Adrenal gland (tissue), 19 donors: ENCODE measurements at places on chromosomes 5 and 9. TPM values are rescaled to one million over a fixed set of nuclear protein-coding genes. Genes with fewer than 3 reads are reported as not detected.

BHMT2 gene
- total RNA-seq, result 19.0 TPM

FAM200C gene
- total RNA-seq, result 5.1 TPM

PTPN3 gene
- 5.1 TPM for total RNA-seq

- no peaks in the 10 kb centered on the region for H3K4me1 ChIP-seq
- no peak for DNase-seq
- no peaks in the 10 kb centered on the region for H3K27me3 ChIP-seq
- H3K4me3 ChIP-seq, result no peak overlapping the region
- H3K27ac ChIP-seq, result peak overlapping the region; percentile 83
- H3K36me3 ChIP-seq, result no peaks in the 10 kb centered on the region
Observed at GRCh38 chr5:93622240-93622885, 39.3 kb downstream of the NR2F1 start.

GRCh38 chr5:180069589-180070247, 1.8 kb downstream of the RNF130 start:
- H3K36me3 ChIP-seq, result no peaks in the 10 kb centered on the region
- no peak overlapping the region for H3K27ac ChIP-seq
- peak; percentile 44 for DNase-seq

- H3K27ac ChIP-seq, result no peak overlapping the region
- no peaks in the 10 kb centered on the region for H3K4me1 ChIP-seq
- DNase-seq, result peak; percentile 16
- no peaks in the 10 kb centered on the region for H3K27me3 ChIP-seq
- no peaks in the 10 kb centered on the region for H3K36me3 ChIP-seq
Observed at GRCh38 chr5:1319436-1320256, 24.8 kb upstream of the TERT start.

- no peak overlapping the region for H3K4me3 ChIP-seq
- H3K4me1 ChIP-seq, result no peaks in the 10 kb centered on the region
- DNase-seq, result no peak
- H3K27ac ChIP-seq, result no peak overlapping the region
Observed at GRCh38 chr5:137570070-137570469, 70.9 kb upstream of the SPOCK1 start.
